ENCODE measurements at places on chromosomes 7 and 10.

DNA sequence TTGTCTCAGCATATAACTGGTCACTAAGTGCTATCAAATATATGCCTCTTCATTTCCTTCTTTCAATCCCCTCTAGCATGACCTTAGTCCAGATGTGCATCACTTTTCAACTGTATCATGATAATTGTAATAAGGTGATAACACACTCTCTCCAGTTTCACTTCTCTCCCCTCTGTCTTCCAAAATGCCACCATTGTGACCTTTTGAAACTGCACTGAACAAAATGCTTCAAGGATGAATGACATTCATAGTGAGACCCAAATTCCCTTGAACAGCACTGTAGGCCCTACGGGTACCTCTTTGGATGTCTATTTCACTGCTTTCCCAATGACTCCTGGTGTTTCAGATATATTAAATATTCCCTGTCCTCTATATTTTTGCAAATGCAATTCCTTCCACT, 224.8 kb downstream of the DNAJB9 start:
- no peak for DNase-seq

- peak; percentile 70 for DNase-seq
Observed at GRCh38 chr7:107014387-107015023, 30.0 kb upstream of the PRKAR2B start.

DNA sequence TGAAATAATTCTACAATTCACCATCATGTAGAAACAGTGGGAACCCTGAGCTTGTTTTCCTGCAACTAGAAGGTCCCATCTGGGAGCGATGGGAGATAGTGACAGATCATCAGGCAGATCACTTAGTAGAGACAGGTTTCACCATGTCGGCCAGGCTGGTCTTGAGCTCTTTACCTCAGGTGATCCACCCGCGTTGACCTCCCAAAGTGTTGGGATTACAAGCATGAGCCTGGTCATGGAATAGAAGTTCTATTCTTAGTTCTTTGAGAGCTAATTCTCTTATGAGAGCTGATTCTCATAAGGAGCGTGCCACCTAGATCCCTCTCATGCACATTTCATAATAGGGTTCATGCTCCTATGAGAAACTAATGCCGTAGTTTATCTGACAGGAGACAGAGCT, 778.0 kb upstream of the AUTS2 start:
- no peak for DNase-seq

- peak; percentile 22 for DNase-seq
Observed at GRCh38 chr10:31467791-31468535, 148.9 kb downstream of the ZEB1 start.

Data from hematopoietic multipotent progenitor cell treated with erythropoietin and hydrocortisone succinate and interleukin-3 and kit ligand, for 6 days (in vitro differentiated cells).